ENCODE measurements at places on chromosomes 7 and 10.

DNA sequence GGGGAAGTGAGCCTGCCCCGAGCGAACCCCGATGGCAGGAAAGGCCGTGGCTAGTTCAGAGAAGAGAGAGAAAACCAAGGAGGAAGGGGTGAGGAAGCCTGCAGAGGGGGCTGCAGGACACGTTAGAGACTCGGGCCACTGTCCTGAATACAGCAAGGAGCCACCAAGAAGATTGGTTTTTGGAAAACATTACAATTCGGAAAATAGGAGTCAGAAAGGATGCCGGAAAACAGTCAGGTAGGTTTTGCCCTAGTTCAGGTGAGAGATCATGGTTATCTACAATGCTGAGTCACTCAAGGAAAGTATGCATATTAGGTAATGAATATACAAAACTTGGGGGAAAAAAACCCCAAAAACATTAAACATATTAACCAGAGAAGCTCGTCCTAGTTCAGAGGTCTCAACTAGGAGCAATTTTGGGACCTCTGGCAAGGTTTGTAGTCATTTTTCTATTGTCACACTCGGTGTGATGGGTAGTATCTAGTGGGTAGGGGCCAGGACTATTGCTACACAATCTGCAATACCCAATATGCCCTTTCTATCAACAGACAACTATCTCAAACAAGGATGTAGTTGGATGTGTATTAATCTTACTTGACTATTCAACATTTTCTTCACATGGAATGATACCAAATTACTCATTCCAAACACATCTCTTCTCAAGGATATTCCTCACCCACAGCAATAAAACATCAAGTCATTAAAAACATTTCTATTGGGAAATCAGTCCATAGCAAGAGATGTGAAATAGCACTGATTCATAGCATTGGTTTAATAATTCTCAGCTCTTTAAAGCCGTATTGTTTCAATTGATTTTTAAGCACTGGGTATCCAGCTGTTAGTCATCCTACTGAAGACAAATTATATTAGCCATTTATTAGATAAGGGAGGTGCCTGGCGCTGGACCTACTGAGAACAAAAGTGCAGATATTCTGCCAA lies 74.4 kb upstream of the RSU1 start:
- H3K4me3 ChIP-seq, result no peak overlapping the region
- H3K27me3 ChIP-seq, result no peaks in the 10 kb centered on the region
- H3K27ac ChIP-seq, result no peak overlapping the region
- DNase-seq, result peak; percentile 4

GRCh38 chr7:43615558-43616145 lies 32.7 kb downstream of the STK17A start:
- H3K27me3 ChIP-seq, result no peaks in the 10 kb centered on the region
- DNase-seq, result no peak
- no peak overlapping the region for H3K4me3 ChIP-seq
- peaks cover 40% of the 10 kb centered on the region for H3K4me1 ChIP-seq
- H3K36me3 ChIP-seq, result peaks cover 54% of the 10 kb centered on the region

- H3K27me3 ChIP-seq, result no peaks in the 10 kb centered on the region
- DNase-seq, result no peak
- H3K36me3 ChIP-seq, result peaks cover 11% of the 10 kb centered on the region
- H3K4me1 ChIP-seq, result no peaks in the 10 kb centered on the region
- no peak overlapping the region for H3K27ac ChIP-seq
These were observed 22.5 kb downstream of the SYPL1 start for GRCh38 chr7:106089647-106090046.

DNA sequence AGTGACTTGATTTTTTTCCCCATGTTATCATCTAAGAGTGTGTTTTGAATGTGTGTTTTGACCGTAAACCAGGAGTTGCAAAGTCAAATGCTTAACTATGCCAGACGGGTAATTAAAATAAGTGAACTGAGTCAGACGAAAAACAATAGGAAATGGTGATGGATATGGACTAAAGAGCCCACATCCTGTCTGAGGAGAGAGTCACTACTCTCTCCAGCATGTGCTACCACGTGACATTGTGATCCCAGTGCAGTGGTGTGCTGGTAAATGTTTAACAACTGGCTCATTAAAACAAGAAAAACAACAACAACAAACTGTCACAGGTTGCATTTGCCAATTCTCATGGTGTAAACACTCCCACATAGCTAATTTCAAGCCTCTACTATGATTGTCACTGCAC lies 164.3 kb downstream of the SUGCT start:
- no peak for DNase-seq
- H3K4me1 ChIP-seq, result no peaks in the 10 kb centered on the region
- no peaks in the 10 kb centered on the region for H3K36me3 ChIP-seq
- H3K4me3 ChIP-seq, result no peak overlapping the region

DNA sequence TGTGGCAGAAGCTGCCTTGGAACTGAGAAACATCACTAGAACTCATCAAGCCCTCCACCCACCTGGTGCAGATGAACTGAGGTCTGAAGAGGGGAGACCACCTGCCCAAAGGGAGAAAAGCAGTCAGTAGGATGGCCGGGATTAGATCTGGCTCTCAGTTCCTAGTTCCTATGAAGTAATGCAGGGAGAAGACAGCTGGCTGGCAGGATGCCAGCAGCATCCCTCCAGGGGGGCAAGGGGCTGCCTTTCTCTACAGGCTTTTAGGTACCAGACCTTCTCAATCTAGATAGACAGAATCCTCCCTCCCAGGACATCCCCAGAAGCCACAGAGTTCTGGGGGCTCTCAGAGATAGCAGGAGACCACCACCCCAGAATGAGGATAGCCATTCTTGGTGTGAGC lies 7.8 kb downstream of the CRHR2 start:
- no peak for DNase-seq
- no peaks in the 10 kb centered on the region for H3K36me3 ChIP-seq
- no peak overlapping the region for H3K4me3 ChIP-seq
- H3K4me1 ChIP-seq, result no peaks in the 10 kb centered on the region
- H3K27ac ChIP-seq, result no peak overlapping the region
- peaks cover 4% of the 10 kb centered on the region for H3K27me3 ChIP-seq

DNA sequence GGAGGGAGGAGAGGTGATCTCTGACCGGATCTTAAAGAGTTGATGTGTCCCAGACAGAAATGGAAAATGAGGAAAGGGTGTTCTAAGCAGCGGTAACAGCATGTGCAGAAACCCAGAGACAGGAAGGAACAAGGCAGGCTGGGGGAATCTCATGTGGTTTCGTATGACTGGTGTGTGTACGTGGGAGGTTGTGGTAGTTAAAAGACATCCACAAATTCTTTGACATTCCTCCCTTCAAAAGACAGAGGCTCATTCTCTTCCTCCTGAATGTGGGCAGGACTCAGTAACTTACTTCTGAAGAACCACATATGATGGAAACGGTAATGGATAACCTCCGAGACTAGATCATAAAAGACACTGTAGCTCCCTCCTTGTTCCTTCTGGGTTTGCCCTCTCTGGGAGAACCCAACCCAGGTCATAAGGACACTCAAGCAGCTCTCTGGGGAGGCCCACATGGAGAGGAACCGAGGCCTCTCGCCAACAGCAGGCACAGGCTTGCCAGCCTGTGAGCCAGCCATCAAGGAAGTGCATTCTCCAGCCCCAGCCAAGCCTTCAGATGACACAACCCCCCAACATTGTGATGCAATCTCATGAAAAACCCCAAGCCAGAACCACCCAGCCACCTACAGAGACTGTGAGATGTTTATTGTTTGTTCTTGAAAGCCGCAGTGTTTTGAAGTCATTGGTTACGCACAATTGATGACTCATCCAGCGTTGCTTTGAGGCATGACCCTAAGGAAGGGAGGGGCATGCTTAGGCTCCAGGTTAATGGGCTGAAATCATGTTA lies 116.0 kb downstream of the SLIT1 start:
- H3K4me1 ChIP-seq, result no peaks in the 10 kb centered on the region
- no peak overlapping the region for H3K4me3 ChIP-seq
- no peaks in the 10 kb centered on the region for H3K36me3 ChIP-seq
- no peak overlapping the region for H3K27ac ChIP-seq
- no peaks in the 10 kb centered on the region for H3K27me3 ChIP-seq

DNA sequence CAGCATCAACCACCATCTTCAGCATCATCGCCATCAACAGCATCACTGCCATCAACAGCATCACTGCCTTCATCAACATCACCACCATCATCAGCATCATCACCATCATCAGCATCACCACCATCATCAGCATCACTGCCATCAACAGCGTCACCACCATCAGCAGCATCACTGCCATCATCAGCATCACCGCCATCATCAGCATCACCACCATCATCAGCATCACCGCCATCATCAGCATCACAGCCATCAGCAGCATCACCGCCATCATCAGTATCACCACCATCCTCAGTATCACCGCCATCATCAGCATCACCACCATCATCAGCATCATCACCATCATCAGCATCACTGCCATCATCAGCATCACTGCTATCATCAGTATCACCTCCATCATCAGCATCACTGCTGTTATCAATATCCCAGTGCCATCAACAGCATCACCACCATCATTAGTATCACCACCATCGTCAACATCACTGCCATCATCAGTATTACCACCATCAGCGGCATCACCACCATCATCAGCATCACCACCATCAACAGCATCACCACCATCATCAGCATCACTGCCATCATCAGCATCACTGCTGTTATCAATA lies 115.2 kb downstream of the RGS10 start:
- DNase-seq, result no peak
- H3K27ac ChIP-seq, result no peak overlapping the region
- peaks cover 27% of the 10 kb centered on the region for H3K36me3 ChIP-seq

DNA sequence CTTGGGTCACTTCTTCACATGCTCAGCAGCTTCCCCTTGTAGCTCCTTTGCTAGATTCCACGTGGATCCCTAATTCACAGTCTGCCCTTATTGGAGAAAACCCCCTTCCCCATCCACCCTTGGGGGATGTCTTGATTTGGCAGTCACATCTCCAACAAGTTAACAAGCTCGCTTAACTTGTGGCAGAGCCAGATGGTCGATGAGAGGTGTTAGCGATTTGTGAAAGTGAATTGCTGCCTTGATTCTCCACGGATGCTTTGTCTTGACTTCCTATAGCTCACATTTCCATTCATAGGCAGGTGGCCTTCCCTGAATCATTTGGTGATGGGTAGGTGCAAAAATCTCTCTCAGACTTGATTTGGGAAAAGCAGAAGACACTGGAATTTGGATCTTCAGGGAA lies 387.9 kb downstream of the TCERG1L start:
- no peak overlapping the region for H3K4me3 ChIP-seq
- no peaks in the 10 kb centered on the region for H3K27me3 ChIP-seq
- H3K4me1 ChIP-seq, result no peaks in the 10 kb centered on the region
- no peak for DNase-seq
- H3K36me3 ChIP-seq, result no peaks in the 10 kb centered on the region

GRCh38 chr10:85638797-85639196 lies 727.8 kb downstream of the GRID1 start:
- H3K4me1 ChIP-seq, result no peaks in the 10 kb centered on the region
- no peak for DNase-seq
- no peaks in the 10 kb centered on the region for H3K27me3 ChIP-seq
- H3K36me3 ChIP-seq, result no peaks in the 10 kb centered on the region

- no peak for DNase-seq
- H3K4me3 ChIP-seq, result no peak overlapping the region
- H3K36me3 ChIP-seq, result peaks cover 14% of the 10 kb centered on the region
- H3K27me3 ChIP-seq, result no peaks in the 10 kb centered on the region
- H3K4me1 ChIP-seq, result no peaks in the 10 kb centered on the region
These were observed 28.3 kb downstream of the GBX1 start for GRCh38 chr7:151139071-151139790.

GRCh38 chr7:27661811-27662489 lies 733 bp downstream of the HIBADH start:
- no peak for DNase-seq
- peak overlapping the region; percentile 83 for H3K4me3 ChIP-seq
- H3K27me3 ChIP-seq, result no peaks in the 10 kb centered on the region
- no peaks in the 10 kb centered on the region for H3K36me3 ChIP-seq
- peaks cover 9% of the 10 kb centered on the region for H3K4me1 ChIP-seq
- peak overlapping the region; percentile 70 for H3K27ac ChIP-seq

- no peaks in the 10 kb centered on the region for H3K27me3 ChIP-seq
- H3K4me1 ChIP-seq, result no peaks in the 10 kb centered on the region
- H3K27ac ChIP-seq, result no peak overlapping the region
- DNase-seq, result no peak
- H3K4me3 ChIP-seq, result no peak overlapping the region
- no peaks in the 10 kb centered on the region for H3K36me3 ChIP-seq
These were observed 86.3 kb downstream of the FGFR2 start for GRCh38 chr10:121511943-121512342.

DNA sequence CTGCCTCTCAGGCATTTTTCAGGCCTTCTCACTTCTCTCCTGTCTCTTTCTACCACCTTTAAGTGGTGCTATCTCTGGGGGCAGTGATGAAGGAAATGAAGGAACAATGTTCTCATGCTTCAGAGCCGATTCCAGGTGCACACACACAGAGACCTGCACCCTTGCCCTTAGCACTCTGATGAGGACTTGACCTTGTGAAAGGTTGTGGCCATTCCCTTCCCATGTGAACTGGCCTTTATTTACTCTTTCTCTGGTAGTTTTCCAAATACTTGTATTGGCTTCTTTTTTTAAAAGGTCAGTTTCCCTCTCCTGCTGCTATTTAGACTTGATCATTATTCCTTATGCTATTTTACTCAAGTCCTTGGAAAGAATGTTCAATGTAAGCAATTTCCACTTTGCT lies 188.6 kb downstream of the MDFIC start:
- H3K27me3 ChIP-seq, result no peaks in the 10 kb centered on the region
- H3K4me3 ChIP-seq, result no peak overlapping the region
- no peak for DNase-seq
- no peak overlapping the region for H3K27ac ChIP-seq

- no peaks in the 10 kb centered on the region for H3K27me3 ChIP-seq
- no peak for DNase-seq
- H3K4me1 ChIP-seq, result no peaks in the 10 kb centered on the region
- H3K4me3 ChIP-seq, result no peak overlapping the region
- H3K36me3 ChIP-seq, result no peaks in the 10 kb centered on the region
These were observed 99.0 kb upstream of the CAV2 start for GRCh38 chr7:116400522-116400921.

DNA sequence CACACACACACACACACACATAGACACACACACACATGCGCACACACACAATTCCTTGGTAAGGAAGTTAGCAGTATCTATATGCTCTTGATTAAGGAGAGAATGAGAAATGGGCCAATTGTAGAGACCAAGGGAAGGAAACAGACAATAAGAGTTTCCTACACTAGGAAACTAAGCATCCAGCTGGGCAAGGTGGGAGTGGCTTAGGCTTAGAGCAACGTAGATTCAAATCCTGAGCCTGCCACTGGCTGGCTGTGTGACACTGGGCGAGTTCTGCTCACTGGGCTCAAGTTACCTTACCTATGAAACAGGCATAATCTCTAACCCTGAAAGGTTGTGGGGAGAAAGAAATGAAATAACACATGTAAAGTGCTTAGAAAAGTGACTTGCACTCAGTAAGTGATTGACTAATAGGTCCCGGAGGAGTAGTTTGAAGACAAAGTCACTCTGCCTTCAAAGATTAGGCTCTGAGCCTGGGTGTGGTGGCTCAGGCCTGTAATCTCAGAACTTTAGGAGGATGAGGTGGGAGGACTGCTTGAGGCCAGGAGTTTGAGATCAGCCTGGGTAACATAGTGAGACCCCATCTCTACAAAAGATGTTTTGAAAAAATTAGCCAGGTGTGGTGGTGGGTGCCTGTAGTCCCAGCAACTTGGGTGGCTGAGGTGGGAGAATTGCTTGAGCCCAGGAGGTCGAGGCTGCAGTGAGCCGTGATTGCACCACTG lies 701.4 kb downstream of the PARD3 start:
- H3K27ac ChIP-seq, result no peak overlapping the region
- no peaks in the 10 kb centered on the region for H3K27me3 ChIP-seq
- H3K36me3 ChIP-seq, result no peaks in the 10 kb centered on the region
- no peaks in the 10 kb centered on the region for H3K4me1 ChIP-seq

GRCh38 chr10:14371581-14371980 lies 40.9 kb upstream of the FRMD4A start:
- H3K4me1 ChIP-seq, result no peaks in the 10 kb centered on the region
- H3K36me3 ChIP-seq, result no peaks in the 10 kb centered on the region
- DNase-seq, result no peak
- H3K4me3 ChIP-seq, result no peak overlapping the region

Measured in effector memory CD4-positive, alpha-beta T cell (primary cell).